ENCODE measurements at places on chromosomes 5 and 9.
A peak's percentile ranks its signal among the peaks of the same experiment; 100 is the strongest.

GRCh38 chr9:37269221-37269620 is 148.8 kb downstream of the ZCCHC7 start:
- DNase-seq, result no peak

- no peak for DNase-seq
Measured at GRCh38 chr9:81771571-81771970, 82.2 kb upstream of the TLE1 start.

- no peak for DNase-seq
Measured at GRCh38 chr5:10409504-10409903, 32.2 kb upstream of the ROPN1L start.

DNA sequence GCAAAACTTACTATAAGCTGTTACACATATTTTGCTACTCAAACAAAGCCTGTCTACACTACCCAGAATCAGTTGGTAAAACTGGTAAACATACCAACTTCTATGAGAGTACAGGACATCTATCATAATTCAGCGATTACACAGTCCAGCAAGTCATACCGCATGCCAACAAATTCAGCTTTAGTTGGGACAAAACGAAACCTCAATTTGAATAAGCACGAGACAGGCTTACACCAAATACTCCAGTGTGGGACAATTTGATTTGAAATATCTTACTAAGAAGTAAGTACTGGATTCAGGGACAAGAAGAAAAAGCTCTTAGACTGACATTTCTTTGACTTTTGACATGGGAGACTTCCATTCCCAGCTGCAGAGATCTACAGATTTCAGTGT is 2.0 kb downstream of the NRG2 start:
- DNase-seq, result no peak

GRCh38 chr5:174623433-174624019 is 100.9 kb upstream of the MSX2 start:
- no peak for DNase-seq

- DNase-seq, result no peak
Measured at GRCh38 chr9:73577848-73578247, 426.2 kb downstream of the ANXA1 start.

DNA sequence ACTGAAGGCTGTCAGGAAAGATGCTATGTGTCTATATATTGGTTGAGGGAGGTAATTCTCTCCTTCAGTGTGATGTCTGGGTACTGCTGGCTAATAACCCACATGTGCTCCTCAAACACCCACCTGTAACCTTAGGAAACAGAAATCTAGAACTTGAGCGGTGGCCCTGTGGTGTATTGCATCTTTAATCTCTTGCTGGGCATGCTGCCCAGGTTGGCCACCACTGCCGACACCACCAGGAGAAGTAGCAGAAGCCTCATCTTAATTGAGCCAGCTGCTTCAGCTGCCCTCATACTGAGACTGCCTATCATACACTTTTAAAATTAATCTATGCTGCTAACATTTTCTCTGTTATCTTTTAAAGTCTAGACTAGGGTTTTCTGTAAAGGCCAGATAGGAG is 103.5 kb upstream of the C5orf63 start:
- no peak for DNase-seq

- no peak for DNase-seq
Measured at GRCh38 chr9:21075484-21075883, 2.3 kb downstream of the IFNB1 start.

- no peak for DNase-seq
Measured at GRCh38 chr5:98187945-98188344, 585.5 kb upstream of the RGMB start.

DNA sequence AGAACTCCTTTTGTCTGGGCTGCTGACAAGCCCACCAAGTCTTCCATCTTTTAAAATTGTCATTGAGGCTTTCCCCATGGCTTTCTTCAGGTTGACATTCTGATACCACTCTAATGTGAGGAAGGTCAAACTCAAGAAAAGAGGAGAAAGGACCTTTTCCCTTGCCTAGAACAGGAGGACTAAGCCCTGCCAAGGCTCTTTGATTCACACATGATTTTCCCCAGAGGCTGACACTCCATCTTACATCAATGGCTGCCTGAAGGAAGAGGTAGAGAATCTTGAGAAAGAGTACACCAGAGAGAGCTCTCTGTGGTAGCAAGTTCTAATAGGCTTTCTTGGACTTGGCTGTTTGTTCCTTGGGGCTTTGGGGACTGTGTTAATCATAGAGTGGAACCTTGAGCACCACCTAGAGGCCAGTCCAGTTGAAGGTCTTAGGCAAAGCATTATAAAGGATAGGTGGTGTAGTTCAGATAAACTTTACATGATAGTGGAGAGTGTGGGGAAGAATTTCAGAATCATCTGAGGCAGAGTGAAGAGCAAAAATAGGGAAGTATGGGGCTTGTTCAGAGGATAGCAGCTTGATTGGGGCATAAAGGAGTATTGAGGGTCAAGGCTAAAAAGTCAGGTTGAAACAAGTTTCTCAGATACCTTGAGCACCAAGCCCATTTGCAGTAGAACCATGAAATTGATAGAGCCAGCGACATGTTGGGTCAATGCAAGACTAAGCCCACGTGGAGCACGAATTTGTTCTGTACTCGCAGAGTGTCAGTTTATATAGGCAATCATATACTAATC is 36.7 kb downstream of the NDFIP1 start:
- peak; percentile 70 for DNase-seq

DNA sequence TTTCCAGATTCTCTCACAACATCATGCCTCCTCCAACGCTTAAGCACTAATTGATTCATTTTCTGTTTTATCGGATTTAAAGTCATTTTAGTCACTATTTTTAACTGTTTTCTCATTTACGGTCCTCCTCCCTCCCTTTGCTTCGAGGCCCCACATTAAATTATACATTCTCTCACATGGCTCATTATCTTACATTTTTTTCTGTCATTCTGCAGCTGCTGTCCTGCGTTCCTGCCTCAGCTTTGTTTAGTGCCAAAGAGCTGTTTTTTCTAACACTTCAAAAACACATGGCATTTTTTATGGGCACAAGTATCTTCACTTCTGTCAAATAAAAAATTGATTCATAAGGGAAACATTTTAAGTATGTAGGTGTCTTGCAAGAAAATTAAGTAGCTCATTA is 130.1 kb upstream of the FST start:
- no peak for DNase-seq

DNA sequence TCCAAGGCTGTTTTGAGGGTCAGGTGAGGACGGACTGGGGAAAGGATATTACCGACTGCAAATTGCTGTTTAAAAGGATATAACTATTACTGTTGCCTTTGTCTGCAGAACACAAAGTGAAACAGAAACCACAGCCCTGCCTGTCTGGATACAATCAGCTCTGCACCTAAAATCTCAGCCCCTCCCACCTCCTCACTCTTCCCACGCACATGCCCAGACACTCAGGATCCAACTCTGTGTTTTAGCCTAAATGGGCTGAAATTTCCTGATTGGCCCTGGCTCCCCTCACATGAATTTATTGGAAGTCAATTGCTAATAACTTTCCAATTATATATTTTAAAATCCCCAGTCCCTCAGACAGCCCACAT is 176.3 kb upstream of the PPP1R26 start:
- DNase-seq, result no peak

GRCh38 chr5:867300-867870 is 16.6 kb upstream of the ZDHHC11 start:
- DNase-seq, result no peak

- DNase-seq, result no peak
Measured at GRCh38 chr5:115557667-115558387, 13.3 kb upstream of the FEM1C start.

GRCh38 chr5:59126016-59126707 is 543.3 kb downstream of the RAB3C start:
- no peak for DNase-seq

DNA sequence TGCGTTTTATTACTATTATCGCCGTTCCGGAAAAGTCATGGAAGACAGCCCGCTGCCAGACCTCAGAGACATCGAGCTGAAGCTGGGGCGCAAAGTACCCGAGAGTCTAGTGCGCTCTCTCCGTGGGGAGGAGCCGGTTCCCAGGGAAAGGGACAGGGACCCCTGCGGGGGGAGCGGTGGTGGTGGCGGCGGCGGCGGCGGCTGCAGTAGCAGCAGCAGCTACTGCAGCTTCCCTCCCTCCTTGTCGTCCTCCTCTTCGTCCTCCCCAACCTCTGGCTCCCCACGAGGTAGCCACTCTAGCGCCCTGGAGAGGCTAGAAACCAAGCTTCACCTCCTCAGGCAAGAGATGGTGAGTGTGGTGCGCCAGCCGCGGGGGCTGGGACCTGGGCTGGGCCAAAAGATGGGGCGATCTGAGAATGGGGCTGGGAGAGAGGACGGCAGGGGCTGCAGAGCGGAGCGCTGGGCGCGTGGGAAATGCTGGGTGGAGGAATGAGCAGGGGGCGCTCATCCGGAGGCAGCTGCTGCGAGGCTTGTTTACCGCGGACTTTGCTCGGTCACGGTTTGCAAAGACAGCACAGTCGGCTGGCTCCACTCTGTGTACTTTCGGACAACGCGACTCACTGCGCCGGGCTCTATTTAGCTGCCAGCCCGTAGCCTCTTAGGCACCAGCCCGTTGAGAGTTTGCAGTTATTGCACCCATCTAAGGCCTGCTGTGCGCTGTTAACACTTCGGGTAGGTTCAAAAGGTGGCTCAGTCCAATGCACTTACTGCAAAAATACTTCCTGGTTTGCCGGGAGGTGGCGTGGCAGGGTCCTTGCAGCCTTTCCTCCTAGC is 1.1 kb downstream of the LURAP1L start:
- peak; percentile 90 for DNase-seq

GRCh38 chr5:122738088-122738487 is 36.8 kb upstream of the SNX2 start:
- DNase-seq, result no peak

GRCh38 chr5:134138416-134139376 is 24.2 kb downstream of the TCF7 start:
- no peak for DNase-seq

DNA sequence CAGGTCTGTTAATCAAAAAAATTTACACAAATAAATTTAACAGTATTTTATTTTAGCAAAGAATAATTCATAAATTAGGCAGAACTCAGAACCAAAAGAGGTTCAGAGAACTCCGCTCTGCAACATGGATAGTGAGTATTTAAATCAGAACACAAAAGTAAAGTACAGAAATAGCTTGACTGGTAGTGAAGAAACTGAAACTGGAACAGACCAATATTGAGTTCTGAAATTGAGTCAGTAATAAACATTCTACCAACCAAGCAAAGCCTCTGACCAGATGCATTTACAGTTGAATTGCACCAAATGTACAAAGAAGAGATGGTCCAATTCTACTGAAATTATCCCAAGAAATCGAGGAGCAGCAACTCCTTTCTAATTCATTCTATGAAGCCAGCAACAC is 1542.8 kb downstream of the EFNA5 start:
- DNase-seq, result no peak

DNA sequence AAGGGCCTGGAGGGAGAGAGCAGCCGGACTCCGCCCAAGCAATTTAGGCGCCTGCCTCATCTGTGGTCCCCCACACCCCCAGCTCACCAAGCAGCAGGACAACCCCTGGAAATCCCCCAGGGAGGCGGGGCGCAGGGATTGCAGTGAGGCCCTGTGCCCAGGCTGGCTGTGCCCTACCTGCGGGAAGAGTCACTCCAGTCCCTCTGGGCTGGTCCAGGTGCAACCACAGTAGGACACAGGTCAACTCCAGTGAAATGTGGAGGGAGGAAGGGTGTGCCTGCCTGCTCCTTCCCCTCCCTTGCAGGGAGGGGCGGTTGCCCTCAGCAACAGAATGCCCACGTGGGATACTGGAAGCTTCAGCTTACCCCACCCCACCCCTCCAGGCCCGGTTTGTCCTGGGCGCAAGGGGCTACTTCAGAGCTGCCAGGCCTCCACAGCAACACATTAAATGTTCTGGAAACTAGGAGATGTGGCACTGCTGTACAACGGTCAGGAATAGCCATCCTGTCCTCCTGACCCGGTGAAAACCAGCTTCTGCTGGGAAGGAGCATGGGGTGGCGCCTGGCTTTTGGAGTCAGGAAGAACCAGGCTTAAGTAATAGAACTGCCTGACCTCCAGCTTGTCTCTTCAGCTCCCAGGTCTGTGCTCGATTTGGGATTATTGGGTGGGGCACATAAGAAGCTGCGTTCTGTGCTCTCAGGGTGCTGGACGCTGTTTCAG is 22.5 kb downstream of the ABO start:
- peak; percentile 87 for DNase-seq

GRCh38 chr5:62814991-62815390 is 236.4 kb downstream of the LRRC70 start:
- no peak for DNase-seq

DNA sequence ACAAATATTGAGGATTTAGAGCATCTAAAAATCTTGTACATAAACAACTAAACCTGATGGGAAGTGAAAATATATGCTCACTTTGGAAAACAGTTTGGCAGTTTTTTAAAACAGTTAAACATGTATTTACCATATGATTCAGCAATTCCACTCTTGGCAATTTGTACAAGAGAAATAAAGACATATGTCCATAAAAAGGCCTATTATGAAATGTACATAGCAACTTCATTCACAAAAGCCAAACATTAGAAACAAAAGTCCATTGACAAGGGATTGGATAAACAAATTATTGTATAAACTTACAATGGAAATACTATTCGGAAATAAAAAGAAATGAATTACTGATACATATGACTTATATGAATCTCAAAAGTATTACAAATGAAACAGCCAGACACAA is 196.2 kb upstream of the SLC24A2 start:
- DNase-seq, result no peak

DNA sequence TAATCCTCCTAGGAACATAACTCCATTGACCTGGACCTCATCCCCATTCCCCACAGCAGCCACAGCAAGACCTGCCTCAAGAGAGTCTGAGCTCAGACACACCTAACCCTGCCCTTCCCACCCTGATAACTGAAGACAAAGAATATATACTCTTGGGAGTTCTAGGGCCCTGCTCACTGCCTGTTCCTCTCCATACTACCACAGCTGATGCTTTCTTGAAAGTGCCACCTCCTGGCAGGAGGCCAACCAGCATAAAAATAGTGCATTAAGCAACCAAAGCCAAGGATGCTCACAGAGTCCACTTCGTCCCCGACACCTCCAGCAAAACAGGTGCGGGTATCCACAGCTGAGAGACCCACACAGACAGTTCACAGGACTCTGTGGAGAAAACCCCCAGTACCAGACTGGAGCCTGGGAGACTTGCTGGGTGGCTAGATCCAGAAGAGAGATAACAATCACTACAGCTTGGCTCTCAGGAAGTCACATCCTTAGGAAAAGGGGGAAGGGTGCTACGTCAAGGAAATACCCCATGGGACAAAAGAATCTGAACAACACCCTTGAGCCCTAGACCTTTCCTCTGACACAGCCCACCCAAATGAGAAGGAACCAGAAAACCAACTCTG is 23.5 kb downstream of the FAM114A2 start:
- DNase-seq, result no peak

GRCh38 chr5:6510132-6510531 is 61.5 kb downstream of the UBE2QL1 start:
- DNase-seq, result no peak

- DNase-seq, result no peak
Measured at GRCh38 chr5:72888595-72888994, 67.2 kb upstream of the FCHO2 start.

GRCh38 chr5:138829341-138829740 is 45.8 kb downstream of the LRRTM2 start:
- DNase-seq, result no peak
